Mucosa of gallbladder (tissue), 1 donor: ENCODE measurements at places on chromosomes 5 and 9.

DNA sequence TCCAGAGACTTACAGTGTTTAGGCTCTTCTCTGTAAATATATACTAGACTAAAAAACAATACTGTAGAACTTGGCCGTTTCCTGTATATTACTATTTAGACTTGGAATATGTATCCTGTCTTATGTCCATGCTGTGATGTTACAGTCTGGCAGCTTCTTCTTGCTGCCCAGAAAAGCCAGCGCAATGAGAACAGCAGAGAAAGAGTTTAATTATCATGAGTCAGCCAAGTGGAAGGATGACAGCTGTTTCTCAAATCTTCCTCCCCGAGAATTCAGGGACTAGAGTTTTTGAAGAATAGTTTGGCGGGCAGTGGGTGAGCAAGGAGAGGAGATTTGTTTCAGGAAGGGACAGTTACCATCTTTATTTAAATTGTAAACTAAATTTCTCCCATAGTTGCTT lies 37.5 kb downstream of the NAA35 start:
- DNase-seq: no peak

- DNase-seq: no peak
Observed at GRCh38 chr5:96928931-96929708, 6.8 kb upstream of the LNPEP start.

GRCh38 chr5:16666883-16667398 lies 50.1 kb upstream of the RETREG1 start:
- peak; percentile 28 for DNase-seq

- DNase-seq: peak; percentile 55
Observed at GRCh38 chr5:139847790-139848507, 52.3 kb downstream of the PSD2 start.

- DNase-seq: no peak
Observed at GRCh38 chr5:66841264-66841663, 245.1 kb downstream of the MAST4 start.

- DNase-seq: no peak
Observed at GRCh38 chr9:120698766-120699165, 15.5 kb downstream of the MEGF9 start.

DNA sequence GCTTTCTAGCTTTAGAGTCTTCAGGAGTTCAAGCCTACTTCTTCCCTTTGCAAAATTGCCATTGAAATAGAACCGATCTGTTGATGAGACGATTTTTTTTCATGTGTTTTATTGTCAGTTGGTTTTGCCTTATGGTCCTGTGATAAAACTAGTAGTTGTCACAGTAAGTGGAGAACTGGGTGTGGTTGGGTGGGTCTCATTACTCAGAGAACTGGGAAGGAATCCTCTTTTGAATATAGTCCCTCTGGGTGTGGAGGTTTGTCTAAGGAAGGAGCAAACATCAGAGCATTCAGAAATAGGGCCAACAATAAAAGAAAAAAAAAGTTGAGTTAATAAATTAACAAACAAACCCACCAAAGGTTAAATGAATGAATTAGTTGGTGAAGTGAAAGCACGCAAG lies 69.0 kb downstream of the ALDH1A1 start:
- no peak for DNase-seq

DNA sequence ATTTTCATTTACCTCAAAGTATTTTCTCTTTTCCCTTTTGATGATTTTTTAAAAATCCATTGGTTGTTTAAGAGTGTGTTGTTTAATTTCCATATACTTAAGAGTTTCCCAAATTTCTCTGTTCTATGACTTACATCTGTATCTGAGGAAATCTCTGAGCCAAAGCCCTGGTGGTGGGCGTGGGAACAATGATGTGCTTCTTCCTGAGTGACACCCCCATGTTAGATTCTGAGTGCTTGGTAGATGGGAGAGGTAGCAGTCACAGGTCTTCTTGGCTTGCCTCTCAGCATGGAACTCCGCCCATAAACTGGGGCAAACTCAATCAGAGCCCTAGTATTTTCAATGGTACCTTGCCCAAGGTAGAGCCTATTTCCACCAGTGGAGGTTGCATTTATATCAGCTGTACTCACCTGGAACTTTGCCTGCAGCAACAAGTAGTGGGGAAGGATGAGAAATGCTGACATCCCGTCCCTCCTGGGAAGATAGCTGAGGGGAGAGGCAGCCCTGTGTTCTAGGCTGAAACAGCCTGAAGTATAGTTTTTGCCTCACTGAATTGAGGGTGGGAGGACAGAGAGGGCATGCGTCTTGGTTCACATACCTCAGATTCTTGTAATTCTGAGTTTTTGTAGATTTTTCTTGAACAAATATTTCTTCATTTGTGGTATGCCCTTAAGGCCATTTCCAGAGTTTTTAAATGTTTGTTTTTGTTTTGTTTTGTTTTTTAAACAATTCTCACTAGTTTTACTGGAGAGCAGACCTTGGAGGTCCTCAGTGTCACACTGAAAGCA lies 26.4 kb downstream of the C9orf43 start:
- no peak for DNase-seq

DNA sequence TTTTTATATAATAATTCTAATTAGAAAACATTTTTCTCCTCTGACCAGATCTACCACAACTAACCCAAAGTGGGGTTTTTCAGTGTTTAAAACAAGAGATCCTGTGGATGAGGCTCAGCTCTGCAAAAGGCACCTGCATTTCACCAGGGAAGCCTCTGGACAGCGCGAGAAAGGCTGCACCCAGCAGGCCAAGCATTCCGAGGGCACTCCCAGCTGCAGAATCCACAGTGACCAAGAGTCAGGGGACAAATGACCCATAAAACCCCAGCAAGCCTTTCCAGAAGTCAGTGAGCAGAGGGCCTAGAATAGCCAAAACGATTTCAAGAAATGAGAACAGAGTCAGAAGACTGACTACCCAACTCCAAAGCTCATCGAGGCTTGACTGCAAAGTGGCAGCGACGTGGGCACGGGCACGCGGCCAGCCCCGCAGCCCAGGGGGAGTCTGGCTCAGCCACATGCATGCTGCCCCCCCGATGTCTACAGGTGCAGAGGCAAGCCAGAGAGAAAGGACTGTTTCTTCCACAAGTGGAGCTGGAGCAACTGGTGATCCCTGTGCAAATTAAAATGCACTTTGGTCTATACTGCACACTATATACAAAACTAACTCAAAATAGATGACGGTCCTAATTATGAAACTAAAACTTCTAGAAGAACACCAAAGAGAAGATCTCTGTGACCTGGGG lies 26.2 kb downstream of the TPPP start:
- DNase-seq: no peak

DNA sequence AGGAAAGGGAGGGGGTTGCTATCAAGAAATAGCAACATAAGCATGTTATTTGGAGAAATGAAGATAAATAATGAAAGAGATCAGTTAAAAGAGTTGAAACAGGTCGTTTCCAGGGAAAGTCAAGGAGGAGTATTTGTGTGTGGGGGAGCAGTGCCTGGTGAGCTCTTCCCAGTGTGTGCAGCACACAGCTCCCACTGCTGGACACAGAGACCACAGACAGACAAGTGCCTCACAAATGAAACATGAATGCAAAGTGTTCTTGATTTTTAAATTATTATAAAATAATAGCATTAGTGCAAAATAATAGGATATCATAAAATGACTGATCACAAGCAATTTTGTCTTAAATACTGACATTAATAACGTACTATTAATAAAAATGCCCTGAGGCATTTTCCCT lies 40.8 kb downstream of the LIFR start:
- no peak for DNase-seq

- no peak for DNase-seq
Observed at GRCh38 chr5:157469073-157469472, 9.1 kb downstream of the NIPAL4 start.

DNA sequence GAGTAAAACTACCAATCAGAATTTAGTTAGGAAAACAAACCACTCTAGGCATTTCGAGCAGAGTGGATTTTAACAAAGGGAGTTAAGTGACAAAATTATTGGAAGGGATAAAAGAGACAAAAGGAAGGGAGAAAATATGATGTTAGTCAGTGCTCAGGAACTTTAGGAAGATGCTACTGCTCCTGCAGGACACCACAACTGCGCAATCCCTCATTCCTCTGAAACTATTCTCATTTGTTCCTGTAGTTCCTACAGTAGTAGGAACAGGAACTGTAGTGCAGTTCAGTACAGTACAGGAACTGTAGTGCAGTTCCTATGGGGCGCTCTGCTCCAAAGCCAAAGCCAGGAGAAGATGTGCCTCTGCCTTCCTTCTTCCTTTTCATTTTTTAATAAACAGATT lies 29.9 kb upstream of the MEGF10 start:
- no peak for DNase-seq

DNA sequence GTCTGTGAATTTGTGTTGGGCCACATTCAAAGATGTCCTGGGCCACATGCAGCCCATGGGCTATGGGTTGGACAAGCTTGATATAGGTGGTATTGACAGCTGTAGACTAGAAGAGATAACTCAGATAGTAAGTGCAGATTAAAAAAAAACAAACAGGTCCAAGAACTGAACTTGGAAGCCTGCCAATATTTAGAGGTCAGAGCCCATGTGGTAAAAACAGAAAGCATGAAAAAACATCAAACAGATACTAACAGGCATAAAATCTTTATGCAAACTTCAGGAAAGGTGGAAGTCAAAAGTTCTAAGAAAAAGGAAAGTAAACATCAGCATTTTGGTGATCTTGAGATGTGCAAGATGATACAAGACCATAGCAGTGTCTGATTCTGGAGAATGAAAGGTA lies 155.1 kb upstream of the NR4A3 start:
- DNase-seq: no peak

GRCh38 chr9:93317495-93318094 lies 133.7 kb downstream of the WNK2 start:
- no peak for DNase-seq

DNA sequence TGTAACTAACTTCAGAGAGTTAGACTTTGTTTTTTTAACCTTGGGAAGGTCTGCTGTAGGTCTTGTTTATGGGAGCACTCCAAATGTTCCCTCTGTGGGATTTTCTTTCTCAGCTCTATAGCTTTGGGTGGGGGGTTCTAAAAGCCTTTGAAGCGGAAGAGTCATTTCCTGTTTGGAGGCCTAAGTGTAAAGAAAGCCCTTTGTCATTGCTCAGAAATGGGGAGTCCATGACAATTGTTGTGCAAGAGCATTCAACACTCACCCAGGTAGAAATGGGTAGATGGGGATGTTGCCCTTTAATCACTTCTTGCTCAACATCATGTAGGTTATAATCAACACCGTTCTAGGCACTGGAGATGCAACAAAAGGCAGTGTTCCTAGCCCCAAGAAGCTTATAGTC lies 30.3 kb upstream of the MAST4 start:
- DNase-seq: no peak

GRCh38 chr9:90552317-90552716 lies 90.3 kb downstream of the DIRAS2 start:
- no peak for DNase-seq

DNA sequence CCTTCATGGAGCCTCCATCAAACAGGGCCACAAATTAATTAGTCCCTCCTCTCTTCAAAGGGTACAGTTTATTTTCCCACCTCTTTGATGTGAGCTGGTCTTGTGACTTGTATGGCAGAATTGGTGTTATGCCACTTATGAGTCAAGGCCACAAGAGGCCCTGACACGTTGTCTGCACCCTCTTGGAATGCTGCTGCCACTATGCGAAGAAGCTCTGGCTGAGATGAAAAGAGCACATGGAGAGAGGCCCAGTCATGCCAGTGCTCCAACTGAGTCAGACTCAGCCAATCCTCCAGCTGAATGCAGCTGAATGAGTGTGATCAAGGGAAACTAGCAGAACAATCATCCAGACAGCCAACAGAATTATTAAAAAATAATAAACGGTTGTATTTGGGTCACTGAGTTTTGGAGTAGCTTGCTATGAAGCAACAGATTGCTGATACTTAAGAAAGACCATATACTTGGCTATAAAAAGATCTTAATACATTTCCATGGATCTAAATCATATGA lies 128.3 kb downstream of the MARCHF11 start:
- no peak for DNase-seq

- no peak for DNase-seq
Observed at GRCh38 chr5:43115968-43116367, 4.7 kb upstream of the ZNF131 start.

GRCh38 chr9:13770956-13771355 lies 491.5 kb upstream of the MPDZ start:
- DNase-seq: no peak

- DNase-seq: peak; percentile 63
Observed at GRCh38 chr5:148443998-148444397, 60.2 kb downstream of the FBXO38 start.

DNA sequence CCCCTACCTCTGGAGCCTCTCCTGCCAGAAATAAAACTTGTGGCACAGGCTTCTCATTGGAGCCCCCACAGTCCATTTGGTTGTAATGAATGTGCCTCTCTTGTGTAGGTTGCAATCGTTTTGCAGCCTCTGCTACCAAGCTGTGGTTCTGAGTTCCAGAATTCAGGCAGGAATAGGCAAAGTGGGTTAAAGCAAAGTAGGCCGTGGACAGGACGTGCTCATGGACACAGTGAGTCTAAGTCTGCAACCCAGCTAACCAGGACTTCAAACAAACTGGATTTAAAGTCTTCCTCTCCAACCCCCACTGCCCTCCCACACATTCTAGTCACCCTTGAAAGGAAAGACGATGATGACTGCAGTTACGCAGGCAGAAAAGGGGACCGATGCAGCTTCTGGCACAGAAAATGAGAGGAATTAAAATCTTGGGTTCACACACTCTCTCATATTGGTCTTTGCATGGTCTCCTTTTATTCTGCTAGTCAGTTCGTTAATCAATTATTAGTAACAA lies 260.0 kb downstream of the PIK3R1 start:
- DNase-seq: no peak

GRCh38 chr5:37804401-37804800 lies 35.4 kb downstream of the GDNF start:
- no peak for DNase-seq

GRCh38 chr5:61817472-61818326 lies 485.6 kb downstream of the ZSWIM6 start:
- DNase-seq: peak; percentile 56

- DNase-seq: no peak
Observed at GRCh38 chr5:109347252-109347888, 62.4 kb downstream of the PJA2 start.

DNA sequence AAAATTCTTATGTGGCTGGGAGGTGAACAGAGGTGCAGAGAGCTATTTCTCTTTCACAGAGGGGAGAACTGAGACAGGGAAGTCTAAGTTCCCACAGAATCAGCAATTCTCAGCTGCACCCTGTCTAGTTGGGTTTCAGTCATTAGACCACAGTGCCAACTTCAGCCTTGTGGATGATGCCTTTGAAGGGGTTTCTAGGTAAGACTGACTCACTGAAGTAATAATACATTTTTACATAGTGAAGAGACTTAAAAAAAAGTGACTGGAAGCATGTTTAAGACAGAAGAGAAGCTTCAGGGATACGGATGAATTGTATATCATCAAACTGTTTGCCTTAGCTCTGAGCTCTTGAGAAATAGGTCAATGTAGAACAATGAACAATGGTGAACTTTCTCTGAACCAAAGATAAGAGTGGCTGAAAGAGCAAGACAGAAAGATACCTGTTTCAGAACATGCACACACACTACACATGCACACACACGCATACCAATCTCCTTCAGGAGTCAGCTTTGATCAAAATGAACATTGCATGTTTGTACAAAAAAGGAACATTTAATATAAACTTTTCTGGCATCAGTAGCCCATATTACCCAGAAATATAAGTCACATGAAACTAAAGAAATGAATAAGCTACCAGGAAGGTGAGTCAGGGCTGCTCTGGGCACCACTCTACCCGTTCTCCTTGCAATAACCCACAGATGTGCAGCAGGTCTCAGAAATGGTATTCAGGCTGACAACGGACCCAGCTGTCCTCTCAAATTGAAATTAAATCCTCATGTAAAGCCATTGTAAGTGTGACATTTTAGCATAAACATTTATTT lies 12.6 kb upstream of the FYB1 start:
- no peak for DNase-seq
